ENCODE measurements at places on chromosomes 6 and 20.

DNA sequence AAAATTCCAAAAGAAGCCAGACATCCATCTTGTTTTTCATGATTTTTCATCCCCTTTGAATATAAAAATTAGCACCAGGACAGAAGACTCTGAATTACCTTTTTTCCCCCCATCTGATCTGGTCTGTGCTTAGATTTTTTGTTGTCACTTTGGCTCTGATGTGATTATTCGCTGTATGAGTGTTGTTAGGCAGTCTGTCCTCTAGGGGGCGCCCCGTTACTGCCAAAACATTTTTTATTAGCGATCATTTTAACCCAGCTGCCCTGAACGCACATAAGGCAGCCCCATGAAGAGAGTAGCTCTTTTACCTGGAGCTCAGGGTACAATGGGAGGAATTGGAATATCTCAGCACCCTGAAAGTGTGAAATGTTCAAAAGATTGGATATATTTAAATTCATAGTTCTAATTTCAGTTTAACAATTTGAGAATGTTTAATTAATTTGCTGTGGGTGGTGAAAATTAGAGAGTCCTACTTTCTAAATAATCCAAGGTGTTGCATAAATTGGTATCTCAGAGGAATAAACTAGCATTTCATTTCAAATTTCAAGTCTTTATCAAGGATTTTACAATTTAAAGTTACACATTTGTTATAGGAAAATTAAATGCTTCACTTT, 60.8 kb downstream of the PRPH2 start:
- peak; percentile 41 for DNase-seq

DNA sequence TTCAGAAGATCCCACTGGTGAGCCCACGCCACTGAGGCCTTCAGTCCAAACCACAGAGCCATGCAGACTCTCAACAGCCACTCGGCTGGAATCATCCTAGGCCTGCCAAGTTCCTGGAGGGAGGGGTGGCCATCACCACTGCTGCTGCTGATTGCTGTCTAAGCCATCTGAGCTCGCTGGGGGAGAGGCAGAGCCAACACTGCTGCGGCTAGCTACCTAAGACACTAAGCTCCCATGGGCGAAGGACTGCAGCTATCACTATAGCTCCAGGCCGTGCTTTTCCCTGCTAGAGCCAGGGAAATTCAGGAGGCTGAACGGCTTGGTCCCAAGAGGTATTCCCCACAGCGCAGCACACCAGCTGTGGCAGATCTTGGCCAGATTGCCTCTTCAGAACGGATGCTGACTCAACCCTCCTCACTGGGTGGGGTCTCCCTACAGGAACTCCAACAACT, 73.6 kb downstream of the TBC1D32 start:
- DNase-seq: no peak

DNA sequence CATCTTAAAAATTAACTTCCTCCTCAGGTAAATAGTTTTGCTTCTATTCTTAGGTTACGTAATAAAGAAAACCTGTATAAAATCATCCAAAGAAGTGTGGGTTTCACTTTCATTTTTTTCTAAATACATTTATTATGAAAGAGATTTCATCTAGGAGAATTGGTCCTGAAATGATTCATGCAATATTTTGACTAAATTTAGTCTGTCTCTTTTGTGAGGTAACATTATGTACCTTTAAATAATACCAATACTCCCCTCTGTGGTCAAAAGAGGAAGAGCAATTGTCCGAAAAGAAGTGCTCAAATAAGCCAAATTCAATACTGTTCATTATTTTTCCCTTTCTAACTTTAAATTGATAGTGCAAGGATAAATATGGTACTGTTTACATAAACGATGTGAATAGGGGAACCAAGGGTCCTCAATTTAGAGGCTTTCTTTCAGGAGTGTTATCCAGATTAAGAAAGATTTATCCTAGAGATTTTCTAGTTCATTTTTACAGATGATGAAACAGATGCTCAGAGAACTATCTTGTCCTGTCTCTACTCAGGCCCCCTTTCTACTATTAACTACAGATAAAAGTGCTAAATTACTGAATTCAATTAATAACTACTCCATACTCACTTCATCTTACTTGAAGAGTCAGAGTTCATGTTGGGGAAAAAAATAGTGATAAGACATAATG, 26.2 kb downstream of the CYP39A1 start:
- DNase-seq: no peak

DNA sequence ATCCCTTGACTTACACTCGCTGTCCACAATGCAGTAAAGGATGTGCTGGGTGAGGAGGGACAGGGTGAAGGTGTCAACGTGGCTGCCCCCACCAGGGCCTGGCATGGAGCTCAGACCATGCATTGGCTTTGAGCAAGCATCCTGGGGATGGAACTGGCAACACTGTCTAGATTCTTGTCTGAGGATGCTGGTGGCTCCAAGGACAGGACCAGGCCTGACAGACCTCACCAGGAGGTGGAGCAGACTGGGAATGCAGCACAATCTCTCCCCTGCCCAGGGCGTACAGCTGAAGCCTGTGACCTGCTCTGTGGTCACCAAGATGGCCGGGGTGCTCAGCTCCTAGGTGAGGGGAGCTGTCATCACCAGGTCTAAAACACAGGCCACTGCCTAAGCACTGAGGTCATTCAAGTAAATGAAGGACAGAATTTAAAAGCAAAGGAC, 50.9 kb downstream of the MYH7B start:
- no peak for DNase-seq

- no peak for DNase-seq
These were observed 30.0 kb upstream of the SALL4 start for GRCh38 chr20:51832276-51832675.

DNA sequence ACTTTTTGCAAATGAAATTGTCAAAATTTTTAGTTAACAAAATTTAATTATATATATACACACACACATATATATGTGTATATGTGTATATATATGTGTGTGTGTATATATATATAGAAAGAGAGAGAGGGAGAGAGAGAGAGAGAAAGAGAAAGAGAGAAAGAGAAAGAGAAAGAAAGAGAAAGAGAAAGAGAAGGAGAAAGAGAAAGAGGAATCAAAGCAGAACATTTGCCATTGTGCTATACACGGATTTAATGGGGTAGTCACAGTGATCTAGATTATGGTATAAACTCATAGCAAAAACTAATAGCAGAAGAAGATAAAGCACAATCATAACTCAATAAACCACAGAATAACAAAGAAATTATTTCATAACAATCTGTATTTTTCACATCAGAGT, 126.7 kb downstream of the DST start:
- no peak for DNase-seq

DNA sequence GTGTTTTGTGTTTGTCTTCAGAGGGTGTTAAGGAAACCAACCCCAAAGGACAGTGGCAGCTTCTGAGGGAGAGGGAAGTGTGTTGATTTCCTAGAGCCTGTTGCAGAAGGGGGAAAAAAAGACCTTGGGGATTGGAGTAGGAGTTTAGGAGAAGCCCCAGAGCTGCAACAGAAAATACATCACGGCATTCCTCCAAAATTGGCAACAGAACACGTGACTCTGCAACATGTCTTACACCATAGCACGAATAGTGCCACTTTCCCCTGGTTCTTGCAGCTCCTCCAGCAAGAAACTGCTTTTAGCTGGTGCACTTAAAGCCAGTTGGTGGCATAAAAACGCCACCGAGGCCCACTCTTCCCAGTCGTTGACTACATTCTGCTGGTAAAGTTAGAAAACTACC, 473.0 kb downstream of the CD83 start:
- no peak for DNase-seq

GRCh38 chr20:2507875-2508630, 662 bp downstream of the ZNF343 start:
- no peak for DNase-seq

GRCh38 chr6:47890326-47890875, 108.6 kb downstream of the OPN5 start:
- DNase-seq: no peak

GRCh38 chr6:52227495-52227894, 16.8 kb downstream of the IL17F start:
- DNase-seq: no peak

DNA sequence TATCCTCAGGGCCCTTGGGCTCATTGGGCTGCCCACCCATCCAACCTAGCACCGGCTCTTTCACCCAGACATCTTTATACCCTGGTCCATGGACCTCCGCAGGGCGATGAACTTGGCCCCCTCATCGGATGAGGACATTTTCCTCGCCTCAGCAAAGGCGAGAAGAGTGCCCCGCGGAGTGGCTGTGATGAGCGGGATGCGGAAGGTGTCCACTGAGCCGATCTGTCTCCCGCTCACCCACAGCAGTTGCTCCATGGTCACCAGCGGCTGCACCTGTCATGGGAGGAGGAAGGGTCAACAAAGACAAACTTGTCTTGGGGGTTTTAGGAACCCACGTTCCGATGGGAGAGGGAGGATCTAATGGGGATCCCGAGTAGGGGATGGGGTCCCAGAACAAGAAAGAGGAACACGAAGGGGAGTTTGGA, 690 bp downstream of the NEU1 start:
- DNase-seq: no peak
